Ascending aorta (tissue), 2 donors: ENCODE measurements at places on chromosomes 3 and 15.

DNA sequence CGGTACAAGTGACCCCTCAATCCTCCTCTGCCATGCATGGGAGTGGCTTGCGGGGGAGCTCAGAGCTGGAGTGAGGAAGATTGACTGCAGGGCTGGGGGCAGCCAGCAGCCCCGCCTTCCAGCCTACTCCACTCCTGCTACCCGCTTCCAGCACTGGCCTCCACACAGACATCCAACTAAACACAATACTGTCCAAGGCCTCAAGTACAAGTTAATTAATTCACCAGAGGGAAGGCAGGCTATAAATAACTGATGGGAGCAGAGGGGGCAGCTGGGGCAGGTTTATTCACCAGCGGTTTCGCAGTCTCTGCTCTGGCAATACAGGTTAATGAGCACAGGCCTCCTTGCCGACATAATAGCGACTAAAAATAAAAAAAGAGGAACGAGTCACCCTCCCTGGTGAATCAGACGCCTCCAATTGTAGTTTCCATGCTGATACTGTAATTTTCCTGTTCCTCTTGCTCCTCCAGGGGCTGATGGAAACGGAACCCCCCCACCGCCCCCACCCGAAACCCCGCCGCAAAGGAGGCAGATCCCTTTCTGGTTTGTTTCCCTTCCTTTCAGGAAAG lies 166.4 kb upstream of the TLE3 start:
- DNase-seq = no peak

GRCh38 chr3:83946554-83946953 lies 1012.2 kb upstream of the CADM2 start:
- DNase-seq = no peak

GRCh38 chr3:170910542-170910941 lies 2.1 kb upstream of the EIF5A2 start:
- no peak for DNase-seq

DNA sequence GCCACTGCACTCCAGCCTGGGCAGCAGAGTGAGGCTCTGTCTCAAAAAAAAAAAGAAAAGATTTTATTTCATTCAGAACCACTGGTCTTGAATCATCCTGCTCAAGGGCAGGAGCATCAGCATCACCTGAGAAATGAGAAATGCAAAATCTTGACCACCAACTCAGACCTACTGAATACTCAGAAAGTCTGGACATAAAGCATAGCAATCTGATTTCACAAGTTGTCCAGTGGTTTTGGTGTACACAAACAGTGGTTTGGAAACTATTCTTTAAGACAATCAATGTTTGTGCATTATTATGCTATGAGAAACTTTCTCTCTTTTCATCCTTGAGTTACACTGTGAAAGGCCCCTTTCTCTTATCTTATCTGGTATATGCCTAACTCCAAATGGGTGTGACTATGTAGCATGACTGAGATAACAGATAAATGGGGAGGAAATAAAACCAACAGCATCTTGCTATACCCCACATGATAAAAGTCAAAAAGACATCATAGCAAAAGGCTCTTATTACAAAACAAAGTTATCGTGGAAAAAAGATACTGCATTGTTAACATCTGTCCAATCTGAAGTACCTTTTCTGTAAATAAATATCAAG lies 174.2 kb upstream of the STT3B start:
- DNase-seq = no peak

GRCh38 chr3:41711651-41712050 lies 250.3 kb downstream of the ULK4 start:
- DNase-seq = no peak

- no peak for DNase-seq
These were observed 12.8 kb upstream of the CFAP44 start for GRCh38 chr3:113454057-113454456.

DNA sequence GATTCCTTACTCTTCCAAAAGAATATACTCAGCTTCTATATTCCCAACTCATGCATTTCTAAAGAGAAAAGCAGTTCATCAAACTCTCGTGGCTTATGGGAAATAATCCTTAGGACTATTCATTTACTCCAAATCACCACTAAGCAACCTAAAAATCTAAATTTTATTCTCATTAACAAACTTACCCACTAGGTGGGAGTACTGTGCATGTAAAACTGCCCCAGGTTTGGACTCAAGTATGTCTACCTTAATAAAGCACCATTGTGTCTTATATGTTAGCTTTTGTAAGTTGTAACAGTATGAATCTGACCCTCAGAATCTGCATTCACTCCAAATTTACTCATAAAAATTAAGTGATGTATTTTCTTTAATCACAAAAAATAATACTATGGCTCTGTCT lies 25.3 kb downstream of the RAD18 start:
- DNase-seq = no peak

DNA sequence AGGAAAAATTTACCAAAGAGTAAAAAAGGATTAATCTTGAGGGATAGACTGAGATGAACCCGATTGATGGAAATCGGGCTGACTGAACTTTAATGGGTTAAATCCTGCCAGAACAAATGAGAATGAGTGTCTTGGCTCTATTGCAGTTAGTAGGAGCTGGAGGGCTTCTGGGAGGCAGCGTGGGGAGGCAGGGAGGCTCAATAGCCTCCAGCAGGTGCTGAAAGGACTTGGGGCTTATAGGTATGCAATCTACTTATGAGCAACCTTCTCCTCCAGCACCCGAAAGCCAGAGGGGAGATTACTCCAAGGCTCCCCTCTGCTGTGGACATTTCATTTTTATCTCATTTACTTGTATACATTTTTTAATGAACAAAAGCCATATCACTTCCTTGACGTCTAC lies 1.0 kb upstream of the CRYBG3 start:
- no peak for DNase-seq

- DNase-seq = no peak
These were observed 25.0 kb upstream of the TEX264 start for GRCh38 chr3:51646091-51646490.

- DNase-seq = no peak
These were observed 45.1 kb upstream of the MAGI1 start for GRCh38 chr3:66083784-66084213.

GRCh38 chr3:170751899-170752293 lies 118.1 kb downstream of the RPL22L1 start:
- no peak for DNase-seq

DNA sequence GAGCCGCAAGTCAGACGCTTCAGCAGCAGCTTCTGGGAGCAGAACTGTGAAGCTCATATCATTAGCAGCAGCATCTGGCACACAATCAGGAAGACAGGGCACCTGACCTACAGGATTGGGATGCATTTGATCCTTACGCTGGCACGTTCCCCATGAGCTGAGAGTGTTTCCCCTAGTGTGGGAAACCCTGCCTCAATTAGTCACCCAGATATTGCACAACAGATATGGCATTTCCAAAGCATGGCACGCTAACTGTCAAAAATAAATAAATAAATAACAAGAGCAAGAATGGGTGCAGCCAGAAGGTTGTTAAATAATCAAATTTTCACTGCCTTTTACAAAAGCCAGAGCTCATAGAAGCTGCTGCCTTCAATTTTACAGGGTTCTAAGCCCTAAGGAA lies 189.6 kb upstream of the THBS1 start:
- no peak for DNase-seq

GRCh38 chr3:26118165-26118564 lies 328.3 kb downstream of the OXSM start:
- no peak for DNase-seq
